Articular chondrocyte of knee joint (primary cell): ENCODE measurements at places on chromosomes 11 and 22. TPM values are rescaled to one million over a fixed set of nuclear protein-coding genes. Genes with fewer than 3 reads are reported as not detected.

CD6 gene
- total RNA-seq = not detected in 2 replicates

NXPE4 gene
- total RNA-seq = not detected in 2 replicates

HORMAD2 gene
- not detected in 2 replicates for total RNA-seq

DEPDC7 gene
- 15.5 and 20.8 TPM in 2 replicates for total RNA-seq

ST14 gene
- total RNA-seq = not detected in 2 replicates

DBX1 gene
- total RNA-seq = not detected in 2 replicates

MYRF gene
- total RNA-seq = under 0.01 and 0.22 TPM in 2 replicates

CRYAB gene
- total RNA-seq = 93.2 and 117 TPM in 2 replicates

UBQLN3 gene
- 0.11 and 0.13 TPM in 2 replicates for total RNA-seq

TST gene
- 14.8 and 17.5 TPM in 2 replicates for total RNA-seq

OR8A1 gene
- under 0.01 TPM in 1 of 2 replicates, not detected in the other for total RNA-seq

SYVN1 gene
- 14.2 and 15.9 TPM in 2 replicates for total RNA-seq

TSGA10IP gene
- total RNA-seq = not detected in 2 replicates

RASSF10 gene
- not detected in 2 replicates for total RNA-seq

MUC5B gene
- total RNA-seq = not detected in 2 replicates

MPPED1 gene
- 0.32 and 0.39 TPM in 2 replicates for total RNA-seq

PANX2 gene
- total RNA-seq = 0.11 and 0.26 TPM in 2 replicates

MIEF1 gene
- total RNA-seq = 26.4 and 27.3 TPM in 2 replicates

DNAJB13 gene
- total RNA-seq = not detected in 2 replicates

ACR gene
- not detected in 2 replicates for total RNA-seq

MPZL2 gene
- 1.3 and 2.9 TPM in 2 replicates for total RNA-seq

OR52N4 gene
- not detected in 2 replicates for total RNA-seq

TANGO2 gene
- 44.9 and 51.9 TPM in 2 replicates for total RNA-seq

EIF3M gene
- 553 and 584 TPM in 2 replicates for total RNA-seq

MMP27 gene
- not detected in 2 replicates for total RNA-seq

PKDREJ gene
- total RNA-seq = under 0.01 and 0.11 TPM in 2 replicates

NLRP14 gene
- total RNA-seq = 0.13 and 0.22 TPM in 2 replicates

KRTAP5-10 gene
- total RNA-seq = not detected in 2 replicates

HEPACAM gene
- total RNA-seq = not detected in 2 replicates

FAM118B gene
- total RNA-seq = 25.2 and 28.8 TPM in 2 replicates
